Spinal cord (tissue), 10 donors: ENCODE measurements at places on chromosomes 1 and 21. TPM values are rescaled to one million over a fixed set of nuclear protein-coding genes. Genes with fewer than 3 reads are reported as not detected.

GRCh38 chr1:70211541-70211940, 6.2 kb upstream of the LRRC40 start:
- no peak overlapping the region for H3K27ac ChIP-seq
- H3K4me3 ChIP-seq: no peak overlapping the region
- peaks cover 9% of the 10 kb centered on the region for H3K36me3 ChIP-seq
- H3K27me3 ChIP-seq: no peaks in the 10 kb centered on the region

DNA sequence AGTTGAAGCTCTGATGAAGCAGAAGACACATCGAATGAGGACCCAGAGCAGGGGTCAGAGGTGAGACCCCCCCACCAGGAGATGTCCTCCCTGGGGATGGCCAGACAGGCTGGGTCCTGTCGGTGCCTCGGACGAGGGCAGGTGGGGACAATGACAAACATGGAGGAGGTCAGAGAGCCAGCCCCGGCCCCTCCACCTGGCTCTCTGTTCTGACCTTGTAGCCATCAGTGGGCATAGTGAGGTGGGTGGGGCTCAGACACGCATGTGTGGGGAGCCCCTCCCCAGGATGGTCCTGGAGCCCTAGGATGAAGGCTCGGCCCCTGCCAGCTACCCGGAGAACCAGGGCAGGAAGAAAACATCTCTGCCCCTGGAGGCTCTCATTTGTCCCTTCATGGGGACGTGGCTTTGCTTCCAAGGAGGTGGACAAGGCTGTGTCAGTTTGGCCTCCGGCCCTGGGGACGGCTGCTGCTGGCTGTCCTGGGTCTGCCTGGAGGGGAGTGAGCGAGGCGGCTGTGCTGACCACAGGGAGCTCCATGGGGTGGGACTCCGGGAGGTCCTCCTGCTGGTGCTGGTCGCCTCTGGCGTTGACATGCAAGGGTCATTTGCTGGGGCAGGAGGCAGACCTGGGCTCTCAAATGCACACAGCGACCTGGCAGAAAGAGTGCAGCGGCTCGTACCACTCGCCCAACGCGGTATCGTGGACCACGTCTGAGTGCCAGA, 2.6 kb downstream of the KRTAP10-6 start:
- H3K27me3 ChIP-seq: peaks cover 7% of the 10 kb centered on the region
- no peak overlapping the region for H3K27ac ChIP-seq
- H3K4me3 ChIP-seq: no peak overlapping the region
- no peak for DNase-seq
- peaks cover 6% of the 10 kb centered on the region for H3K4me1 ChIP-seq

- no peaks in the 10 kb centered on the region for H3K27me3 ChIP-seq
- no peak for DNase-seq
- H3K36me3 ChIP-seq: no peaks in the 10 kb centered on the region
- H3K4me1 ChIP-seq: no peaks in the 10 kb centered on the region
These were observed 755.9 kb upstream of the ADGRL4 start for GRCh38 chr1:79762461-79762860.

DNA sequence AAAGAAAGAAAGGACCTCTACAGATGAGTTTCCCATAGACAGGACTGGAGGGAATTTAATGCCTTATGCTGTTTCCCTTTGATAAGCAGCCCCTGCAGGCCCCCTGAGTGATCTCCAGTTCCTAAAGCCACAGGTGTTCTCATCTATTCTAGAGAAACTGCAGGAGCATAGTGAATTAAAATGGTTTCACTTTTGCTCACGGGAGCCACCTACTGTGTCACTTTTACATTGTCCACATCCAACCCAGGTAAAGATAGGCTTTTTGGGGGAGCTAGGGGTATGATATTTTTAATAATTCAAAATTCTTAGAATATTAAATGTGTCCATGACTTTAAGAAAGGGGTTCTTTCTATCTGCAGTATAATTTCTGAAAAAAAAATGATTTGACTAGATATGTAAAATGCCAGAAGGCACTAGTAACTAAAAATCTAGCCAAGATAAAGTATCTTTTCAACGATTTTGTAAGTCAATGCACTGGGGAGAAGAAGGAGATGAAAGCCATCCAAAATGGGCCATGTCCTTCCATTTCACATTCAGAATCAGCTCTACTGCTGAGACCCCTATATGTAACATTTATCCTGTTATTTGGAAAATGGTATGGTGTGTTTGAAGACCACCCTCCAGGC, 267.3 kb upstream of the DUSP10 start:
- DNase-seq: no peak
- no peaks in the 10 kb centered on the region for H3K36me3 ChIP-seq
- no peak overlapping the region for H3K27ac ChIP-seq
- H3K27me3 ChIP-seq: no peaks in the 10 kb centered on the region
- no peak overlapping the region for H3K4me3 ChIP-seq

DNA sequence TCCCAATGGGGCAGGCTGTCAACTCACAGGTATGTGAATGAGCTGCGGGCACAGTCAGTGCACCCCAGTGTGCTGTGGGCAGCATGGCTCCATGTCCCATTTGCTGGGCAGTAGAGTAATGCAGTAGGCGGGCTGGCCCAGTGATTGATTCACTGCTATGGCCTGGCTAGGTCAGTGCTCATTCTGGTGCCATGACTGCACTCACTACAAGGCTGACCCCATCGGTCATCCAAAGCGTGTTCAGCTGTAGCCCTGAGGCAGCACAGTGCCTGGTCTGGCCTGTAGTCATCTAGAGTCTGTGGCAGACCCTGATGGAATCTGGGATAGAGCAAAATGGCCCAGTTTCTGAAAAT, 7.4 kb downstream of the HYI start:
- peaks cover 95% of the 10 kb centered on the region for H3K36me3 ChIP-seq
- peaks cover 6% of the 10 kb centered on the region for H3K4me1 ChIP-seq
- H3K27ac ChIP-seq: no peak overlapping the region
- no peak for DNase-seq
- no peak overlapping the region for H3K4me3 ChIP-seq
- no peaks in the 10 kb centered on the region for H3K27me3 ChIP-seq

GRCh38 chr1:33256471-33257206, at the start of gene ZNF362:
ZNF362 (plus strand) TSS chr1:33256492; CDS start chr1:33270575, 14,083 bp downstream.
- peaks cover 44% of the 10 kb centered on the region for H3K4me1 ChIP-seq
- peaks cover 4% of the 10 kb centered on the region for H3K36me3 ChIP-seq
- no peaks in the 10 kb centered on the region for H3K27me3 ChIP-seq
- peak within 1 kb of the TSS; percentile 71 for H3K4me3 ChIP-seq

DNA sequence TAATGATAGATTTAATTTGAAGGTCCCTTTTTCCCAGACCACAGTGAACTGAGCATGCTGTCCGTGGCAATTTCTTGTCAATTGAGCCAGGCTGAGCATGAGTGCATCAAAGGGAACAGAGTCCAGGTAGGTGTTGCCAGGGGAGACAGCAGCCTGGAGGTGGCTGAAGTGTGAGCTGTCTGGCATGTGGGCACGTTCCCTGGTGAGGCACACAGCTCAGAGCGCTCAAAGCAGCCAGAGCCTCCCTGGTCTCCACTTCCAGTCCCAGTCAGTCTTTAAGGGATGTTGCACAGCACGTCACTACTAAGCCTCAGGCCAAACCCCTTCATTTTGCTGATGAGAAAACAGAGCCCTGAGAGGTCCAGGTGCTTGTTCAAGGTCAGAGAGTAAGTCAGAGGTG, 251.4 kb downstream of the MATN1 start:
- H3K27me3 ChIP-seq: no peaks in the 10 kb centered on the region
- no peak overlapping the region for H3K4me3 ChIP-seq
- H3K4me1 ChIP-seq: peaks cover 6% of the 10 kb centered on the region
- no peaks in the 10 kb centered on the region for H3K36me3 ChIP-seq

DNA sequence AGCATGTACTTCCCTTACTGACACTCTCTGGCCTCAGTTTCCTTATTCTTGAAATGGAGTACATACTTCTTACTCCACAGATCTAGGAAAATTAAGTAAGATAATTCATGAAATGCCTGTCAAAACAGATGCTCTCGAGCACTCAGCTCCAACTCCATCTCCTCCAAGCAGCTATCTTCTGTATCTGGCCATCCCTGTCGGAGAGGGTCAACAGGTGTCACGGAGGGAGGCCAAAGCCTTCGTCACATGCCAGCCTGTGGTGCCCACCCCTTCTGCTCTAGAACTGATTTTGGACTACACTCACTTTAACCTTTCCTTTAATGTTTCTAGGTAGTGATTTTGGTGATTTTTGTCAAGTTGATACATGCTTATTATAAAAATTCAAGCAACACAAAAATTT, 18.8 kb upstream of the PKP1 start:
- H3K4me1 ChIP-seq: peaks cover 17% of the 10 kb centered on the region
- no peak overlapping the region for H3K4me3 ChIP-seq
- H3K27ac ChIP-seq: no peak overlapping the region

Gene EDARADD
- 0.89 TPM for total RNA-seq

Gene LCE5A
- not detected for total RNA-seq
